ENCODE measurements at places on chromosomes 4 and X. TPM values are rescaled to one million over a fixed set of nuclear protein-coding genes. Genes with fewer than 3 reads are reported as not detected.
A peak's percentile ranks its signal among the peaks of the same experiment; 100 is the strongest.

GRCh38 chr4:159297091-159297490 is 194.2 kb downstream of the RAPGEF2 start:
- H3K4me3 ChIP-seq, result no peak overlapping the region
- H3K27ac ChIP-seq, result no peak overlapping the region
- no peak for DNase-seq
- H3K27me3 ChIP-seq, result no peaks in the 10 kb centered on the region

- H3K27ac ChIP-seq, result no peak overlapping the region
- peaks cover 4% of the 10 kb centered on the region for H3K27me3 ChIP-seq
- H3K4me3 ChIP-seq, result no peak overlapping the region
Observed at GRCh38 chr4:144787365-144788258, 141.7 kb downstream of the HHIP start.

DNA sequence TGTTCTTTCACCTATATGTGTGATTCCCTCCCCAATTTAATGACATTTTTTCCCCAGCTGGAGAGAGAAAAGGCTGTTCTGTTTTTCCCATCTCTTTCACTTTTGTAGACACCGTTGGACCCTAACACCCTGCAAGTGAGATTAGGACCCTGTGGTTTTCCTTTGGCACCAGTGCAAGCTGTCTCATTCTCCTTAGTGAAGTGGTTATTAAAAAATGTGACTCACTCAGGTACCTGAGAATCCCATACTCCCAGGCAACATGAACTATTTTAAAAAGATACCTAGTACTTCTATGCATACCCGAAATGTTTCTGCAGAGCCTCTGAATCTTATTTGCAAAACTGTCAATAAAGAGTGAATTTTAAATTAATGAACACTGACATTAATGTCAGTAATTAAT is 175.7 kb upstream of the TBC1D9 start:
- no peak overlapping the region for H3K4me3 ChIP-seq
- H3K4me1 ChIP-seq, result no peaks in the 10 kb centered on the region
- H3K27ac ChIP-seq, result no peak overlapping the region
- DNase-seq, result no peak

GRCh38 chrX:15493118-15493962 is at the start of gene PIR:
PIR (minus strand) TSS chrX:15493333; CDS start chrX:15491257, 2,076 bp downstream.
- H3K4me3 ChIP-seq, result peak within 1 kb of the TSS; percentile 73
- H3K36me3 ChIP-seq, result no peaks in the 10 kb centered on the region
- no peak within 1 kb of the TSS for H3K27ac ChIP-seq
- DNase-seq, result peak; percentile 69

DNA sequence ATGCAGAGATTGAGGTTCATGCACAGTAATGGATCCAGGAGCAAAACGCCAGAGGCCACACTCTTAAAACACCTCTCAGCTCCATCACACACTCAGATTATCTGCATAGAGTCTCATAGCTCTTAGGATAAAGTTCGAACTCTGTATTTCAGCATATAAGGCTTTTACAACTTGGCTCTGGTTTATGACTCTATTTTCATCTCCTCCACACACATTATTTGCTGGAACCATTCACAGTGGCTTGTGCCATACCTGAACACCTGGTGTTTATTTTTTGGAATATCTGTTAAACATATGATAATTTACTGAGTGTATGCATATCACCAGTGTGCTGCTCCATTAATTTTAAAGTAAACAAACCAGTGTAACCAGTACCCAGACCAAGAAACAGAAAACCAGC is 27.2 kb downstream of the RASL11B start:
- H3K36me3 ChIP-seq, result peaks cover 21% of the 10 kb centered on the region
- peak overlapping the region; percentile 5 for H3K27ac ChIP-seq
- no peaks in the 10 kb centered on the region for H3K27me3 ChIP-seq
- no peak overlapping the region for H3K4me3 ChIP-seq
- H3K4me1 ChIP-seq, result peaks cover 14% of the 10 kb centered on the region

DNA sequence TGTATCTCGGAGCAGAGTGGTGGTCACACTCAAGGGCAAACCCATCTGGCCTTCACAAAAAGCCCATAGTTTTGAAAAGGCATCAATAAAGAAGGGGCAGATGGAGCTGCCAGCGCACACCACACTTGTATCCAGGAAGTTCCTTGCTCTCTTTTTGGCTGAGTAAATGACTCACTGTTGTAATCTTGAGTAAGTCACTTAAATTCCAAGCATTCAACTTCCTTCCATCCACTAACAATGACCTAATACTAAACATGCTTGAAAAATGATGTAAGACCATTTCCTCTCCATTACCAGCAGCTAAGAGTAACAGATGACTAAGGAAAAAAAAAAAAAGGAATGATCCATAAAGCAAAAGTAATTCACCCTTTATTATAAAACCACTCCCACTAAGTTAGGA is 32.4 kb upstream of the MYOZ2 start:
- DNase-seq, result no peak
- no peak overlapping the region for H3K4me3 ChIP-seq
- H3K4me1 ChIP-seq, result peaks cover 9% of the 10 kb centered on the region
- H3K27me3 ChIP-seq, result no peaks in the 10 kb centered on the region

DNA sequence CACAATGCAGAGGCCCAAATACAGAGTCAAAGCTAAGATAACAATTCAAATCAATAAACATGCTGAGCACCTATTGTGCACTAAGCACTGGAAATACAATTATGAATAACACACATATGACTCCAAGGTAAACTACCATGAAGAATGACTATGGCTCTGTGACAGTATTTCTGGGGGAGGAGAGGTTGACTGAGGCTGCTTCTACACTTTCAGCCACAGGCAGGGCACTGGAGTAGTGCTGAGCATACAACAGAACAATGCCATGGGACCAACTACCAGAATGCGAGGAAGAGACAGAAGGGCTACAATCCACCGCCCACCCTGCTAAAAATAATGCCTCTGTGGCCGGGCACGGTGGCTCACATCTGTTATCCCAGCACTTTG is 13.7 kb downstream of the TEC start:
- no peak overlapping the region for H3K4me3 ChIP-seq
- no peak for DNase-seq
- no peaks in the 10 kb centered on the region for H3K27me3 ChIP-seq
- H3K27ac ChIP-seq, result no peak overlapping the region
- H3K4me1 ChIP-seq, result peaks cover 9% of the 10 kb centered on the region

GRCh38 chr4:73895201-73896175 is 26.3 kb downstream of the CXCL1 start:
- no peaks in the 10 kb centered on the region for H3K36me3 ChIP-seq
- no peaks in the 10 kb centered on the region for H3K4me1 ChIP-seq
- H3K4me3 ChIP-seq, result no peak overlapping the region
- no peak for DNase-seq
- H3K27me3 ChIP-seq, result no peaks in the 10 kb centered on the region

- H3K27me3 ChIP-seq, result no peaks in the 10 kb centered on the region
- no peak overlapping the region for H3K27ac ChIP-seq
- no peaks in the 10 kb centered on the region for H3K4me1 ChIP-seq
- H3K4me3 ChIP-seq, result no peak overlapping the region
Observed at GRCh38 chrX:101642093-101642492, 17.6 kb downstream of the ARMCX2 start.

DNA sequence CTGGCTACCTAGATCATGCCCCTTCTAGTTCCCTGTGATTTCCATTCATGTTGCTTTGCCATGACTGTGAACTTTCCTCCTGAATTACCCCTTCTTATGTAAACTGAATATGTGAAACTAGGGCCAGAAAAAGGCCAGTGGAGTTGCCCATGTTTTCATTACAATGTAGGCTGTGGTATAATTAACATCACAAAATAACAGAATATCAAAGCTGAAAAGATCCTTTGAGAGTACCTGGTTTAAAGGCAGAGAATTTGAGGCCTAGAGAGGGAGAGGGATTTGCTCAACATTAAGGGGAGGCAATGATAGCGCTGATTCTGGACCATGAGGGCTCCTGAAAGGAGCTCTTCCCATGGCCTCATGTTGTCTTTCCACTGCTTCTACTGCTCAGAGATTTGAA is 392.2 kb downstream of the OPHN1 start:
- H3K4me3 ChIP-seq, result no peak overlapping the region
- no peaks in the 10 kb centered on the region for H3K36me3 ChIP-seq
- H3K27me3 ChIP-seq, result no peaks in the 10 kb centered on the region
- no peaks in the 10 kb centered on the region for H3K4me1 ChIP-seq

DNA sequence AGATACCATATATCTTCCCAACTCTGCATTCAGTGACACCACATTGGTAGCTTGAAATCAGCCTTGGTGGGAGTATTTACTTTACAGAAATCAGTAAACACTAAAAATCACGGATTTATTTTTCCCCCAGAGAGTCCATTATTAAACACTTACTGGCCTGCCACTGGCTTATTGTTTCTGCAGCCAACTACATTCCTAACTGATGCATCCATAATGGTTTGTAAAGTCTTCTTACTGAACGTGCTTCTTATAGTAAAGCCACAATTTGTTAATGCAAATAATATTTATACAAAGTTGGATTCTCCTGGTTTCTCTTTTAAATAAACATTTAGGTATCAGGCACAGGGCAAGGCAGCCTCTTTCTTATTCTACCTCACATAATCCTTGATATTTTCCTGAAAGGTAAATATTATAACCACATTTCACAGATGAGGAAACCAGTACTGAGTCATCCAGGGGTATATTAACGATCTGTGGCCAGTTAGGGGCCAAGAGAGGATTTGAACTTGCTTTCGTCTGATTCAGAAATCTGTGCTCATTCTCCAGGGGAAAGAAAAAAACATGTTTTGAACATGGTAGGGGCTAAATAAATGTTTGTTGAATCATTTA is 136.5 kb downstream of the RAB28 start:
- DNase-seq, result no peak
- H3K4me3 ChIP-seq, result no peak overlapping the region
- no peaks in the 10 kb centered on the region for H3K4me1 ChIP-seq

DNA sequence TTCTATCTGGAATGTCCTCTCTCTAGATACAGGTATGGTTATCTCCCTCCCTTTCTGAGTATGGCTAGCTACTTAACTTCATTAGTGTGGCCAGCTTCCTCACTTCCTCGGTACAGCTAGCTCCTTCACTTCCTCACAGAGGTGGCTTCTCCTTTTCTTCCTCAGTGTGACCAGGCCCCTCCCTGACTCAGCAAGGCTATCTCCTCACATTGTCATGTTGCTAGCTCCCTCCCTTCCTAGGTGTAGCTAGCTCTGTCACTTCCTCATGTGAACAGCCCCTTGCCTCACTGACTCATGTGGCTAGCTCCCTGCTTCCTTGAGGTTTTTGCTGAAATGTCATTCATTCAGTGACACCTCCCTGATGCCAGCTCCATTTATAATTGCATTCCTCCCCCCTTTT is 67.3 kb upstream of the DDIT4L start:
- H3K36me3 ChIP-seq, result no peaks in the 10 kb centered on the region
- no peak overlapping the region for H3K27ac ChIP-seq
- no peak overlapping the region for H3K4me3 ChIP-seq
- peaks cover 3% of the 10 kb centered on the region for H3K27me3 ChIP-seq

DNA sequence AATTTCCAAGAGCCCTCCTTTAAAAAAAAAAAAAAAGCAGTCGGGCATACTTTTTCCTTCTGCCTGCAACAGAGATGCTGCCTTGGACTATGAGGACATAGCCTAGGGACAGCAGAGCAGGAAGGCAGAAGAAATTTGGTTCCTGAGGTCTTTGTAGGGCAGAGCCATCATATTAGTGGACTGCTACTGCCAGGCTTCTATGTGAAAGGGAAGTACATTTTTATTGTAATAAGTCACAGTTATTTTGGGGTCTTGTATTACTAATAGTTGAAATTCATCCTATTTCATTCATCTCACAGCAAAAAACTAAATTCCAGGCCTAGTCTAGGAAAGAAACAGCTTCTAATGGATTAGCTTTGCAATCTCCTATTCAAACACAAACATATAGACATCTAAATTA is 211.2 kb downstream of the NSUN7 start:
- H3K4me1 ChIP-seq, result no peaks in the 10 kb centered on the region
- H3K27me3 ChIP-seq, result peaks cover 3% of the 10 kb centered on the region
- no peak overlapping the region for H3K27ac ChIP-seq
- no peaks in the 10 kb centered on the region for H3K36me3 ChIP-seq

DNA sequence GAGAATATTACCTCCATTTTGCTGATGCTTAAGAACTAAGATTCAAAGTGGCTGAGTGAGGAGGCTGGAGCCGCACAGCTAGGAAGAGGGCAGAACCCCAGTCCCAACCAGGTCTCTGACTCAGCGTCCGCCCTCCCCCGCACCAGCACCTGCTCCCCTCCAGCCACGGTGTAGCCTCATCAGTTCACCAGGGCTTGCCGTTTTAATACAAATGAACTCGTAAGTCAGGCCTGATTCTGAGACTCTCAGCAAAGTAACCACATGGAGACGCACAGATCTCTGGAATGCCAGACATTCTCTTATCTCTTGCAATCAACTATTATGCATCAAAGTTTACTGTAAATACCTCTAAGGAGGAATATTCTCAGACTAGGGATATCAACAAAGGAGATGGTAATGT is 52.4 kb downstream of the ENPP6 start:
- H3K4me3 ChIP-seq, result no peak overlapping the region
- peaks cover 53% of the 10 kb centered on the region for H3K27me3 ChIP-seq
- DNase-seq, result peak; percentile 10
- no peak overlapping the region for H3K27ac ChIP-seq
- peaks cover 2% of the 10 kb centered on the region for H3K4me1 ChIP-seq

KCND1 gene
- 2.6 TPM for total RNA-seq

MAGEA1 gene
- not detected for total RNA-seq

RHOXF1 gene
- not detected for total RNA-seq

PDLIM3 gene
- not detected for total RNA-seq

Measured in activated CD8-positive, alpha-beta T cell treated with anti-CD3 and anti-CD28 coated beads for 36 hours (primary cell).